Left ventricle myocardium inferior (tissue), 1 donor: ENCODE measurements at places on chromosomes 1 and 21.

- DNase-seq: no peak
These were observed 92.6 kb upstream of the CASZ1 start for GRCh38 chr1:10888791-10889649.

GRCh38 chr21:41403966-41404365 lies 22.1 kb upstream of the MX1 start:
- no peak for DNase-seq

GRCh38 chr1:172588296-172589291 lies 55.6 kb downstream of the SUCO start:
- DNase-seq: no peak

- DNase-seq: no peak
These were observed 92.8 kb downstream of the C1orf21 start for GRCh38 chr1:184479435-184480167.
